ENCODE measurements at places on chromosomes 1 and 21.

DNA sequence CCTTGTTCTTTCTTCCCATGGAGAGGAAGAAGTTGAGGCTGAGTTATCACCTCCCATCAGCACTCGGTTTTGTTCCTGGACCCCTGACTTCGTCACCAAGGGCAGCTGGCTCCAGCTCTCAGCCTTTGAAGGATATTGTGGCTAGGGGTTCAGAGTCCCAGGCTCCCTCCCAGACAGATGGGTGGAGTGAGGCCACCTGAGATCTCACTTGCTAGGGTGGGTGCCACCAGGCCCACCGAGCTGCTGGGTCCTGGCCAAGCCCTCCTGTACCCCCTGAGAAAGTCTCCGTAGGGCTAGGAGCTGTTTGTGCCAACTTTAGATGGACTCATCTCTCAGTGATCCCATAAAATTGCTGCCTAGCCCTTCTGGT is 6.9 kb downstream of the MX2 start:
- no peak for DNase-seq

DNA sequence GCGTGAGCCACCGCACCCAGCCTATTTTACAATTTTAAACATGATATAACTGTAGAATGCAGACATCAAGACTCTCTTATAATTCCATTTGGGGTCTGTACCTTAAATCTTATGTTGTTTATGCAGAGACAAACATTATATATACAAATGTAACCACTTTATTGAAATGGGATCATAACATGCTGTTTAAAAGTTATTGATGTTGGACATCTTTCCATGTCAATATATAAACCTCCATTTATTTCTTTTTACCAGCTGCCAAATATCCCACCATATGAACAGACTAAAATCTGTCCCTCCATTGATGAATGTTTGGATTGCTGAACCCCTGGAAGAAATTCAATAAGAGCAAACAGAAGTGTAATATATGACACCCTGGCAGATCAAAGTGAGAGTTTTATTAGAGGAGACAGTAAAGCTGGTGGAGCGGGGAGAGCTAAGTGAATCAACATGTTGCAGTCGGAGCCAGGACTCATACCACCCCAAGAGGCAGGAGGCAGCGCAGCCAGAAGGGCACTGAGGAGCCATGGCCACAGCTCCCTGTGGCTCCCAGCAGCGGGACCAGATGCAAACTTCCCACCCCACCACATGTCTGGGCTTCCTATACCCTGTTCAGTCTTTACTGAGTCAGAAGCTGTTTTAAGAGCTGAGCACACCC is 4.7 kb upstream of the PCSK9 start:
- no peak for DNase-seq

- no peak for DNase-seq
Measured at GRCh38 chr1:49864581-49864980, 159.2 kb downstream of the AGBL4 start.

- no peak for DNase-seq
Measured at GRCh38 chr1:212690816-212691403, 8.7 kb downstream of the BATF3 start.

DNA sequence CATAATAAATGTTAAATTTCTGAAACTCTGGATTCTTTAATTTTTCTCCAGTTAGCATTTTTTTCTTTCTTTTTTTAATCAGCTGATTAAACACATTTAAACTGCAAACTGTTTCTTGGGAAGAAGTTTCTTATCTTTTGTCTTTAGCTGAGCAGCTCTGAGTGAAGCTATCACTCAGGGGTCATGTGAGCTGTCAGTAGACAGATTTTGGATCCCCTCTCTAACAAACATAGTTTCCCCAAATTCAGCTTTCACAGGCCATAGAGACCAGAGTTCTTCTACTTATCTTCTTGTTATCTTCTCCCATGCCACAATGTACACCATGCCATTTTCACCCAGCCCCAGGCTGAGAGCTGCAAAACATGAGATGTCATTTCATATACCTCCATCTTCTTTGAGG is 148.9 kb downstream of the CDC42BPA start:
- no peak for DNase-seq

GRCh38 chr21:25400427-25400826 is 206.9 kb downstream of the MRPL39 start:
- no peak for DNase-seq

GRCh38 chr1:205237526-205238484 is 10.1 kb downstream of the TMCC2 start:
- no peak for DNase-seq

DNA sequence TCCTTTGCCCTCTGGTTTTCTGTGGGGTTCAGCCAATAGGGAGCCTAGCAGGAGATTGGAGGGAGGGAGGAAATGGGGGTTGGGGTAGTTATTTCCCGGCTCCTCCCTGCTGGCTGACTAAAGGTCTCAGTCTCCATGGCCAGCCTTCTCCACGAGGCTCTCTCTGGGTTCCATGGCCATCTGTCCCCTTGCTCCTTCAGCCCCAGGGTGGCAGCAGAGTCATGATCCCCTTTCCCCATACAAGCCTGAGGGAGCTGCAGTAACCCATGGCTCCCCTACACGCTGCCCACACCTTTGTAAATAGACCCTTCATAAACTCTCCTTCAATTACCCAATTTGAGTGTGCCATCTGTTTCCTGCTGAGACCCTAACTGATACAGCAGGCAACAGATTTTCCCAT is 176.1 kb upstream of the CSF3R start:
- DNase-seq: no peak

- DNase-seq: no peak
Measured at GRCh38 chr1:35702508-35702907, 16.2 kb downstream of the C1orf216 start.

DNA sequence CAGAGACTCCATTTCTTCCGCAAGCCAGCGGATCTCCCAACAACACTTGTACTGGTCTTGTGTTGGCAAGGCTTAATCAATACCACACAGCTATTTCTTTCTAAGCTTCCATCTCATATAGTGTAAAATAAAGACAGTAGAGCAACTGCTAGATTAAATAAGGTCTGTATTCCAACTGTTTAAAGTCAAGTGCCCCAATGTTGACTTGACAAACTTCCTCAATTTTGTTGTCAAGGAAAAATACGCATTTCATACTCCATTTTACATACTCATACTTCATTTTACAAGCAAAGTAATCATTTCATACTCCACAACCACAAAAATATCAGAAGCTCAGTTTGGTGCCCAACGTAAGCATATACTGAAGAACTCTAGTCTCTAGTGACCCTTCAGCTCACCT is 143.0 kb downstream of the RERE start:
- DNase-seq: no peak

DNA sequence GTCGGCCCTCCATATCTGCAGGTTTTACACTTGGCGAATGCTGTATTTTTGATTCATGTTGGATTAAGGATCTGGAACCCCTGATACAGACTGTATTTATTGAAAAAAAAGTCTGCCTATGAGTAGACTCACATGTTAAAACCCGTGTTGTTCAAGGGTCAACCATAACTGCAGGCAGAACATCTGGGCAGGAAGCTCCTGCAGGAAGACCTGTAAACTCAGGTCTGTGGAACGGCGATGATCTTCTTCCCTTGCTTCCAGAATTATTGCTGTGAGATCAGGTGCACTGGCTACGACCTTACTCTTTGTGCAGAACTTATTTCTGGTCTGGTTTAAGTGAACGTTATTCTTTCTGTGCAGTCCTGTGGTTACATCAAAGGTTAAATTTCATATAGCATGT is 96.6 kb downstream of the DISC1 start:
- no peak for DNase-seq

DNA sequence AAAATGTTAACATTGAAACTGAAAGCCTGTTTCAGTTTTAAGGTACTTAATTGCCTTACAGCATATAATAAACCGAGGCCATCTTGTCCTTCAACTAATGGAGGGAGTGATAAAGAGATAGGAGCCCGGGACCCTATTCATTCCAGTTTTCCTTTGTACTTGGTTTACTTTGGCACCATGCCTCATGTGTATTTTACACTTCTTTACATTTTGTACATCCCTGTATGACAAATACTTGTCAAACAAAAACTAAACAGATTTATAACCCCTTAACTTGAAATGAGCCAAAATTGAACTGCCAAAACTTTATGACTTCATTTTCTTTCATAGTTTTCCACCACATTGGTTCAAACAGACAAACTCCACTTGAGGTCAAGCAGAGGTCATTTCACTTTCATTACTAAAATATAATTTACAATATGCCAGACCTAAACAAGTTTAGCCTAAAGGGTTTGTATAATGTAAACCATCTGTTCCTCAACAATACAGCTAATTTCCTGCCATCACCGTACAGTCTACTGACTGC is 30.9 kb upstream of the UBE2U start:
- DNase-seq: no peak

- DNase-seq: no peak
Measured at GRCh38 chr1:181397845-181398244, 85.5 kb upstream of the CACNA1E start.

GRCh38 chr1:112803906-112804762 is 89.0 kb upstream of the PPM1J start:
- peak; percentile 43 for DNase-seq

DNA sequence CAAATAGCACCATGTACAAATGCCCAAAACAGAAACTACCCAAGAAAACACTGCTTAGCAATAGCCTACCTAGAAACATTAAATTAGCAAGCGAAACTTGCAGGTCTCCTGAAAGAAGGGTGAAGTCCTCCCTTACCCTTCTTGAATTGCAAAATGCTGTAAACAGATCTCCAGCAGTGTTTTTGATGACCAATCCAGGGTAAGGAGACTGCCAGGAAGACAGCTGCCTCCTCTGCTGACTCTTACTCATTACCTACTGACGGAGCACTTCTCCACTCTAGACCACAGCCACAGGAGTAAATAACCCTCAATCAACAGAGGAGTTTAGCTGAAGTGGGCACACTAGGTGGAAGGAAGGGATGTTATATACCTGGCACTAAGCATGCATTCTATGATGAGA is 32.2 kb upstream of the GADD45A start:
- no peak for DNase-seq

DNA sequence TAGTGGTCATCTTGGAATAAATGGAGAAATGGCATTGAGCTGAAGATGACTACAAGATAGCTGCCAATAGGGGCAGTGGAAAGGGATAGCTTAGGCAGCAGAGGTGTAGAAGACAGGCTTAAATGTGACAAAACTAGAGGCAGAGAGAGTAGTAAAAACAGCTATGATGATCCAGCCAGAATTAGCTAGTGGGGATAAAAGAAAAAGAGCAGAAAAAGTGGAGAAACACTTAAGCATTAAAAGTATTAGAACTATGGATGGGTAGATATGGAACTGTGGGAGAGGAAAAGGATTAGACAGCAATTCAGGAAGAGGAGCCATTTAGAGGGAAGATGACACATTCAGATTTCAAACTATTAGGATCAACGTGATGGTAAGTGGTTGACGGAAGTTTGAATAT is 202.5 kb upstream of the SAMSN1 start:
- no peak for DNase-seq

DNA sequence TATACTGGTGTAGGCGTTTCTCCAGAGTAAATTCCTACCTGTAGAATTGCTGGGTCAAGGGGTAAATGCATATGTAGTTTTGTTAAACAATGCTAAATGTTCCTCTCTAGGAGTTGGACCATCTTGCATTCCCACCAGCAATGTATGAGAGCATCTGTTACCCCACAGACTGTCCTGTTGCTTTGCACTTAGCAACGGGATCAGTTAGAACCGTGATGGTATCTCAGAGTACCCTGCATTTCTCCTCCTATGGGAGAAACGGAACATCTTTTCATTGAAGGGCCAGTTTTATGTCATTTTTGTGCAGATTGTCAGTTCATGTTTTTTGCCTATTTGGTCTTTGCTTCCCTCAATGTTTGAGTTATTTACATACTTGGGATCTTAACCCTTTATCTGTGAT is 18.0 kb upstream of the RIPPLY3 start:
- DNase-seq: no peak

DNA sequence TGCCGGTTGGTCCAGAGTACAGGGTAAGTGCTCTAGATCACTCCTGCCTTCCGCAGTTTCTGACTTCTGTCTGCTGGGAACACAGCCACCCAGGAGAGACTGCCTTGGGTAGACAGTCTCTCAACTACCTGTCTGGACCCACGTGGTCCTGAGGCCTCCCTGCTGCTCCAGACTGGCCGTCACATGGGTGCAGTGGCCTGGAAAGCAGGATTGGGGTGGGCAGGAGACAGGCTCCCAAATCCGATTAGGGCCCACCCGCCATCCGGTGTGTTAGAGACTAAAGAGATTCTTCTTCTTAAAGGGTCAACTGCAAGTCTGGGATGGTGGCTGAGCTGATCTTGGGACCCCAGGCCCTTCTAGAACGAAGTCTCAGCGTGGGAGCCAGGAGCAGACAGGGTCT is 105.5 kb downstream of the EBNA1BP2 start:
- no peak for DNase-seq

DNA sequence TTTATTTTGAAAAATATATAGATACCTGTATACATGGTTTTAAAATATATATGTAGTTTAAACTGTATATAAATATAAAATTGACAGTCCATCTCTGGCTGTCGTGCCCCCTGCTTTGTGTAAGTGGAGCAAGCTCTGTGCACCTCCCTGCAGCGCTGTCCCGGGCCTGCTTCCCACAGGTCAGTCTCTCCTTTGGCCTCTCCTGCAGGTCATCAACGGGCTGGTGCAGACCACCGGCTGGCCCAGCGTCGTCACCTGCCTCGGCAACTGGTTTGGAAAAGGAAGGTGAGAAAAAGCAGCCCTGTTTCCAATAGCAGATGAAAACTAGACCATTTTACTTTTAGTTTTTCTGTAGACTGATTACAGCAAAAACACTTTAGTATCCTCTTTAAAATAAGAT is 28.5 kb downstream of the SLC37A1 start:
- DNase-seq: no peak

DNA sequence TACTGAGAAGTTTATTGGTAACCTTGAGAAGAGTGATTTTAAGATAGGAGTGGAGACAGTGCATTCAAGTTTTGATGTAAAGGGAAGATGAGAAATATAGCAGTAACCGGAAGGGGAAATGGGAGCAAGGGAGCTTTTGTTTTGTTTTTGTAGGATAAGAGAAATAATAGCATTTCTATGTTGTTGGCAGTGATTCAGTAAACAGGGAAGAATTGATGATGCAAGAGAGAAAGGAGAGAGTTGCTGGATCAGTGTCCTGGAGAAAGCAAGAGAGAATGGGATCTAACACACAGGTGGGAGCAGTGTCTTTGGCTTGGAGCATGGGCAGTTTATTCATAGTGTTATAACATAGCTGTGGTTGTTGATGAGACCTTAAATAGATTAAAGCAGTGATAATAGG is 56.4 kb downstream of the OSBPL9 start:
- DNase-seq: no peak

DNA sequence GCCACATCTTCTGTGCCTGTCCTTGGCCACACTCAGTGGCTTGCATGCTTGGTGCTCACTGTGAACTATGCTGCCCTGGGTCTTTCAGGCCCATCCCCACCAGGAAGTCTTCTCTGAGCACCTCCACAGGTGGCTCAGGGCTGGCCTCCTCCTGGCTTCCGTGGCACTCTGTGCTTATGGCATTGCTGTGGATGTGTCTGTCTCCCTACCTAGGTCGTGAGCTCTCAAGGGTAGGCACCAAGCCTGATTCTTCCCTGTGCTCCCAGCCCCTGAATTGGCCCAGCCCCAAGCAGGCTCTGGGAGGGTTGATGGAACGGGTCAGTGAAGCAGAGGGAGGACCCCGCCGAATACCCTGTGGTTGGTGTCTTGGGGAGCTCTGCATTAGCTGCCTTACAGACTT is 197.7 kb upstream of the EDN2 start:
- no peak for DNase-seq

Measured in Panc1 (cell line).